ENCODE measurements at places on chromosomes 2 and 18.

DNA sequence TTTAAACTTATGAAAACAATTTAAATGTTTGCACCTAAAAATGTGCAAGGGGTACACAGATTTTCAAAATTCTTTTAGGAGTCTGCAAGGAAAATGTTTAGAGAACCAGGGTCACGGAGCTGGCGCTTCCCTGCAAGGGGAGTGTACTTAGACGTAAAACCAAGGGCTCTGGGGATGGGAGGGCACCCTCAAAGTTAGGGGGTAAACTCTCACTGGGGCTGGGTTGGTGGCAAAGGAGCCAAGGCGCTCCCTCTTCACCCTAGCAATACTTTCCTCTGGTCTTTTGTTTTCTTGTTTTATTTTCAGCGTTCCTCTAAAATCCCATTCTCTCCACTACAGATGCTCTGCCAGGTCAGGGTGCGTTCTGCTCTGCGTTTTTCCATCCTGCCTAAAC is 20.0 kb downstream of the TMEM247 start:
- DNase-seq, result no peak

DNA sequence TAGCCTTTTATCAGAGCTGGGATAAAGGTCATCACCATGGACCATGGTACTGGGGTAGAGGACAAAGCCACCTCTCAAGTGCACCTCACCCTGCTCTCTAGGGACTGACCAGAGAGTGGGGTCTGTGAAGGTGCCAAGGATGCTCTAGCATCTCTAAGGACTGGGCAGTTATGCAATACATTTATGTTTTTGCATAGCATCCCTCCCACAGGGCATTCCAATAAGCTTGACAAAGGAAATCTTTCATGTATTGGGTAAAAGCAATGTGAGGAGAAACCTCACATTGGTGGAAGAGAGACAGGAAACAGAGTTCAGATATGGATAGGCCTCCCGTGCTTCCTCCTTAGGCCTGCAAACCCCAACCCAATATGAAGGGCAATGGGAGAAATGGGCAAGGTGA is 31.6 kb downstream of the STK39 start:
- no peak for DNase-seq

DNA sequence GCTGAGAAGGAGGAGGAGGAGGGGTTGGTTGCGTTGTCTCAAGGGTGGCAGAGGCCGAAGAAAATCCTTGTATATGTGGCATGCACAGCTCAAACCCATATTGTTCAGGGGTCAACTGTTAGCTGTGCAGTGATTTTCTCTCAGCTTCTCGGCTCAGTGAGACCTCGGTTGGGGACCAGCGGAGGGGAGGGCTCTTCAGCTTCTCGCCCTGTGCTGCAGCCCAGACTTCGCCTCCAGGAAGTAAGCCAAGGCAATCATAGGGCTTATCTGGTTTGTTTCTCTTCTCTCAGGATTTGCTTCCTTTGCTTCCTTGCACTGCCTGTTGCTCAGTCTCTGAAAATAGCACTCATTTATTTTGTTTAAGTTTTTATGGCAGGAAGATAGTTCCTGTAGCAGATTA is 85.5 kb downstream of the SOWAHC start:
- no peak for DNase-seq

DNA sequence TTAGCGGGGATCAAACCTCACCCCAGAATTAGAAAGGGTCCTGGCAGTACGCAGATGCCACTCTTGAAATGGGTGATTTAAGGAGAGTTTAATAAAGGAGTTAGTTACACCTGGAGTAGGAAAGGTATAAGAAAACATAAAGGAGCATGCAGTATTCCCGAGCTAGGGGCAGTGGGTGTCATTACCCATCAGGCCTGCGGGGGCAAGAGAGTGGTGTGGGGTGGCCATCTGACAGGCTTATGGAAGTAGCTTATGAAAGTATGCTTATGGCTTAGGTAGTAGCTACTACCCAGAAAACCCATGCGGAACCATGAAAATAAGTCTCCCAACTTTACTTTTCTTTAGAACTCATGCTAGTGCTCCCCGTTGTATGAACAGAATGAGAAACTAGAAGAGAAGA is 568.9 kb upstream of the ACVR2A start:
- DNase-seq, result no peak

- DNase-seq, result no peak
Observed at GRCh38 chr18:3538954-3539617, 89.1 kb downstream of the TGIF1 start.

DNA sequence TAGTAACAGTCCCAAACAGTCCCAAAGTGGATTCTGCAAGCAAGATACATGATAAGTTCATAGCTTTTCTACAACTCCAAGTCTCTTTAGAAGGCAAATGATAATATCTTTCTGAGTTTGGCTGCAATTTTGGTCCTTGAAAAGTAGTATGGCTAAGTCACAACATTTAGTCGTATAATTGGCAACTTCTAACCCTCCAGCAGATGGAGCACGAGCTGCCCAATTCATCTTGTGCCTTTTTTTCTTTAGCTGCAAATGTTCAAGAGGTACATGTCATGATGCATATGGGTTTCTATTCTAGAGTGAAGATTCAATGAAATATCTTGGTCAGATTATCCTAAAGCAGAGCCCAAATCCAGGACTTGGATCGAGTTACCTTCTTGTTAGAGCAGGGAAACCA is 127.0 kb upstream of the KLHL14 start:
- DNase-seq, result no peak

GRCh38 chr2:236240228-236240990 is 23.8 kb downstream of the ASB18 start:
- peak; percentile 27 for DNase-seq

DNA sequence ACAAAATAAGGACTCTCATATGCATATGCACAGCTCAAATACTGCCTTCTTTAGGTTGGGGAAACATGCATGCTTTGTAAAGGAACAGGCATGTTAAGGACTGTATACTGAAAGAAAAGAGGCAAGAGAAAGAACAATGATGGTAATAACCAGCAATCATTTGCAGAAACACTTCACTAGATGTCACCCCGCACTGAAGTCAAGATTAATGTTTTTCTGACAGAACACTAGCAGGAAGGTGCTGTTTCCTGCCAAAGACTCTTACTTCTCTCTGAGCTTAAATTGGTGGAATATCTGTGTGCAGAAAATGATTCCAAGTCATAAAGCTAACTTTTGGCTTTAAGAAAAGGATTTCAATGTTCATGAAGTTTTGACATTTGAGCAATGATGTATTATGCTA is 19.3 kb upstream of the CSRNP3 start:
- no peak for DNase-seq

DNA sequence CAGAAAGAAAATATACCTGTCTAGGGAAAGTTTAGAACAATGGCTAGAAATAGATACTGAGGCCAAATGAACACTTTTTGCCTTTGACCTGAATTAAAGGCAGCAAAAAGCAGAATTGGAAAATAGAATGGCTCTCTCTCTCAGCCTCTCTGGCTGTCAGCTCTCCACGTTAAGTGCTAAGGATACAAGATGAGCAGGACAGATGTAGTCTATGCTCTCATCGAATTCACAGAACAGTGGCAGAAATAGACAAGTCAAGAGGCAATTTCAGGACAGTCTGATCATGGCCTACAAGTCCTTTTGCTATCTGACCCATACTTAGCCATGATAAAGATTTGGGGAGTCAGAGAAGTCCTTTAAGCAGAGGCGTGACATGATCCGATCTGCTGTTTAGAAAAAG is 120.2 kb upstream of the CREB1 start:
- DNase-seq, result no peak

- no peak for DNase-seq
Observed at GRCh38 chr2:149129433-149129832, 90.9 kb downstream of the LYPD6B start.

DNA sequence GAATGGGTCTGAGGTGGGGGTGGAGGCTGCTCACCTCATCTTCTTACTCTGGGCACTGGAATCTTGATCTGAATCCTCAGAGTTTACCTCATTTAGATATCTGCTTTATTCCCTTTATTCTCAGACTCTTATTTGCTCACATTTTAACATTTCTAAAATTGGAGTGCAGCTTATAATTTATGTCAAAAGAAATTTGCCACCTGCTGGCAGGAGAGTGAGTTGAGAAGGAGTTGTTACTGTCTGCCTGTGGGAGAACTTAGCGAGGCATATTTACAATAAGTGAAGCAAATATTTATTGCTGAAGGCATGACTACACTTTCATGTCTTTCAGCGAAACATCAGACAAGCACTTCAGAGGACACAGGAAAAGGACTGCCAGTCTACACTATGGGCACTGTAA is 16.4 kb upstream of the KIAA2012 start:
- no peak for DNase-seq

GRCh38 chr2:241451840-241452506 is 56.4 kb downstream of the STK25 start:
- DNase-seq, result no peak

- DNase-seq, result no peak
Observed at GRCh38 chr18:46449033-46449432, 208.0 kb downstream of the LOXHD1 start.

DNA sequence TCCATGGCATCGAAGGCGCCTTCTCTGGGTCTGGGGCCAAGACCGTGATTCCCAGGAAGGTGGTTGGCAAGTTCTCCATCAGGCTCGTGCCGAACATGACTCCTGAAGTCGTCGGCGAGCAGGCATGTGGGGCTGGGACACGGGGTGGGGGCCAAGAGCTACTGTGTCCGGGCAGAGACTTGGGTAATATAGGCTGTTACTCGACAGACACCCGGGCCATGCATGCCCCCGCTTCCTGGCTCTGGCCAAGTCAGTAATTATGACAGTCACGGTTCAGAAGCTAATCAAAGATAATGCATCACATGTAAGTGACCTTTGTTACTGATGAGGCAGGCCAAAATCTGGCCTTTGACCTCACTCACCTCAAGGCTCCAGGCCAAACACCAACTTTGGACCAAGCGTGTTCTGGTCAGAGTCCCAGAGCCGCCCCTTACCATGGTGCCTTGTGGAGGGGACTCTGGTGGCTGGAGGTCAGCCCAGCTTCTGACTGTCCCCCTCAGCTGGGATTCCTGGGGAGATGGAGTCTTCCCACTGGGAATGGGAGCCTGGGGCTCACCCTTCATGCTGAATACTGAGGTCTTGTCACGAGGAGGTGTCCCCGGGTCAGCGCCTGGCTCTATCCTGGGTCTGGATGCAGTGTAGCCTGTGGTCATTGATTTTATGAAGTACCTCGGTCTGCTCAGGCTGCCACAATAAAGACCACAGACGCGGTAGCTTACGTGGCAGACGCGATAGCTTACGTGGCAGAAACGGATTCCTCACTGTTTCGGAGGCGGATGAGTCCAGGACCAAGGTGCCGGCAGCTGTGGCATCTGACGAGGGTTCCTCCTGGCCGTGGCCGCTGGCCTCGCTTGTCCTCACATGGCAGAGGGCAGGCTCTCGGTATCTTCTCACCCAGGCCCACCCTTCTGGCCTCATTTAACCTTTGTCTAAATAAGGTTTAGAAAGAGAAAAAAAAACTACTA is 17.7 kb upstream of the CNDP1 start:
- DNase-seq, result no peak

DNA sequence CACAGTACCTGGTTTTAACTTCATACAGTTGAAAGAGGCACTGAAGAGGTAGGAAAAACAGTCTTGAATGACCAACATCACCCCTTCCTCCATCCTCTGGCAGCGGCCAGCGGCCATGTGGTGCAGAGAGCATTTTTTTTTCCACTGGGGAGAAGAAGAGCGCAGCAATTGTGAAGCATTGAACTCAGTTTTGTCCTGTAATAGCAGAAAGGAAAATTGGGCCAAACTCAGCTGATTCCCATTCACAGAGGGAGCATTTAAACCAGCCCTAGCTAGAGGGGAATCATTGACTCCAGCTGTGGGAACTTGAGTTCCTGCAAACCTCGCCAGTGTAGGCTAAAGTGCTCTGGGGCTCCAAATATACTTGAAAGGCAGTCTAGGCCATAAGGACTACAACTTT is 316.6 kb upstream of the CHST9 start:
- DNase-seq, result peak; percentile 23

DNA sequence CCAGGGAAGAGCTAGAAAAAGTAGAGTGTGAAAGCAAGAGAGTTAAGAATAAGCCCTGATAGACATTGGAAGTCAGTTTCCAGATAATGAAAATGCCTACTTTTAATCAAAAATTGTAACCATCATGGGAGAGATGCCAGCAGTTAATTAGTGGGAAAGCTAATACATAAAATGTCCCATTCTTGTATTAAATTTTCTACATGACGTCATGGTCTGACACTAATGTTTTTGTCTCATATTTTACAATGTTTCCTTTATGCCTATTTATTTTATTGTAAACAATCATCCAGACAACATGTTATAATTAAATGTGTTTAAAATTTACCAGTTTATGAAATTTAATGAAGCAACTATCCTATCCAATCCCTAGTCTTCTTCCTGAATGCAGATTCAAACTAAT is 26.3 kb upstream of the CCDC178 start:
- no peak for DNase-seq

GRCh38 chr2:163407296-163407695 is 328.5 kb downstream of the FIGN start:
- no peak for DNase-seq

DNA sequence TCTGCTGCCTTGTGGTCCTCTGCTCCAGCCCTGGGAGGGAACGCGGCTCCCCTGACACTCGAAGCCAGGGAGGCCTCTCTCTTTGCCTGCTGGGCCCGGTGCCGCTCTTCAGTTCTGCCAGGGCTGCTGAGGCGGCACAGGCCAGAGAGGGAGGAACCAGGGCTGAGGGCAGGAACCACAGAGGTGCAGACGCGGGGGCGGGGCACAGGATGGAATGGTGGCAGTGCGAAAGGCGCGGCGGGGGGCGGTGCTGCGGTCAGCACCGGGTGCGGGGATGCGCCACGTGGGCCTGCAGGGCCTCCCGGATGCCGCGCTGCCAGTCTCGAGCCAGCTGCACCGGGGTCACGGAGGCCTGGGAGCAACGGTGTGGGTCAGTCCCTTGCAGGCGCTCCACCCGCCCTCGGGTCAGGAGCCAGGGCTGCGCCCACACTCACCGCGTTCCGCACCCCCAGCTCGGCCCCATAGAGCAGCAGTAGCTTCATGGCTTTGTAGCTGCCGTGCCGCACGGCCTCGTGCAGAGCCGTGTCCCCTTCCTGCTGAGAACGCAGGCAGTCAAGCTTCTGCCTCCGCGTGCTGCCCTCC is 4.4 kb downstream of the ANKRD23 start:
- DNase-seq, result no peak

DNA sequence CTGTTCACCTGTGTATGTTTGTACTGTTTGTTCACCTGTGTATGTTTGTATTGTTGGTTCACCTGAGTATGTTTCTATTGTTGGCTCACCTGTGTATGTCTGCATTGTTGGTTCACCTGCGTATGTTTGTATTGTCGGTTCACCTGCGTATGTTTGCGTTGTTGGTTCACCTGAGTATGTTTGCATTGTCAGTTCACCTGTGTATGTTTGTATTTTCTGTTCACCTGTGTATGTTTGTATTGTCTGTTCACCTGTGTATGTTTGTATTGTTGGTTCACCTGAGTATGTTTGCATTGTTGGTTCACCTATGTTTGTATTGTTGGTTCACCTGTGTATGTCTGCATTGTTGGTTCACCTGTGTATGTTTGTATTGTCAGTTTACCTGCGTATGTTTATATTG is 14.6 kb downstream of the ADI1 start:
- no peak for DNase-seq

- no peak for DNase-seq
Observed at GRCh38 chr2:180848393-180848792, 132.0 kb upstream of the UBE2E3 start.

Measured in midbrain (tissue), 1 donor.